Activated CD8-positive, alpha-beta memory T cell treated with anti-CD3 and anti-CD28 coated beads for 48 hours (primary cell): ENCODE measurements at places on chromosomes 3 and 15.

DNA sequence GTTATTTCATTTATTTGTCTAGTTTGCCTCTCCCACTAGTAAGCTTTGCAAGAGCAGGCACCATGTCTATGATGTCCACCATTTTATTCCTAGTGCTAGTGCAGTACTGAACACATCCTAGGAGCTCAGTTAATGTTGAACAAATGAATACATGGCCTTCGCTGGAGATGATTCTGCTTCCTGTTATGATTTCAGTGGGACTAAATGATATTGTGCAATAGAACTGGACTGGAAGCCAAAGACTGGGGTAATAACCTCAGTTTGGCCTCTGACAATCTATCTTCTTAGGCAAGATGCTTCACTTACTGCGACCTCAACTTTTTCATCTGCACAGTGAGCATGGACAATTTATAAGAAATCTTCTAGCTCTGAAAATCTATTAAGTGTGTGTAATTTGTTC lies 191.3 kb downstream of the ADAMTSL3 start:
- DNase-seq = no peak

DNA sequence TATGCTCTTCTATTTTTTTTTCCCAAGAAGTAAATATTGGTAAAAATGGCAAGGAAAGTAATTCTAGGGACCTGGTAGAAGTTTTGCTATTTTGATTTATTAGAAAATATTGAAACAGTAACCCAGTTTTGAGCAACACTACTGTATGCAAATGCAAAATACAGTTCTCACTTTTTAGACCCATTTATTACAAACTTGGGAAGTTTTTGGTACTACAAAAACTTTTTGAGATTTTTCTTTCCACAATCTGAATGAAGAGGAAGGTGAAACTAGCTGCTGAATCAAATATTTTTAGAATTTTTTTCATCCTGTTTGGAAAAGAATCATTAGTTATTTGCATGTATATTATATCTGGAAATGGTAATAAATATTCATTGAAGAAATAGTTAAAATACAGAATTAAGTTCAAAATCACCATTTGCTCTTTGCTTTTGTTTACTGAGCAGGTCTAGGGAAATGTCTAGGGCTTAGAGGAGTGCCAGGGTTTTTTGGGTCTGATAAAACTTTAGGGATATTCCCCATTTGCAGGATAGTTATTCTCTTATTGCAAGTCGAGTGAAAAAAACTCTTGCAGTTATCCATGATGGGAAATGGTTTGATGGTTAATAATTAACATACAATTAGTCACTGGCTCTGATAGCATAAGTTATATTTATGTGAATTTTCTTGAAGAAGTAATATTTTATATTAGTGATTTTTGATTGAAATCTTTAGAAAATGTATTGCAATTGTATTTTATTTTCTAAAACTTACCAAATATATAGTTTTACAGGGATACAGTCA lies 47.0 kb downstream of the TCF12 start:
- no peak for DNase-seq

DNA sequence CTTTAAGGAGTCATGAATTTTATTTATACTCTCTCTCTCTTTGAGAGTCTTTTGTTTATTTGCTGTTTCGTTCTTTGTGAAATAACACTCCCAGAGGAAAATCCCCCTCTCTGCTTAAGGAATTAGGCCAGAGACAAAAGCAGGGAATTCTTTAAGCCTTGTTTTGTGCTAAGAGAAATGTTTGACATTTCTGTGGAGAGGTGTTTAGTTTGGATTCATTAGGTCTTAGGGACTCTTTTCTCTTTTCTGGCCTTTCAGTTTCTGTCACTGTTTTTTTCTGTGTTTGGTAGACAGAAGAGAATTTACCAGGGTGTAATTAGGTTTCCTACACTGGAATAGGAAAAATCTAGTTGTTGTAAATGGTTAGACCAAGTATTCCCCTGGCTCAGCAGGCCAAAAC lies 241.8 kb upstream of the NR2F2 start:
- no peak for DNase-seq

- DNase-seq = no peak
These were observed 24.1 kb downstream of the CCDC54 start for GRCh38 chr3:107401301-107401700.

DNA sequence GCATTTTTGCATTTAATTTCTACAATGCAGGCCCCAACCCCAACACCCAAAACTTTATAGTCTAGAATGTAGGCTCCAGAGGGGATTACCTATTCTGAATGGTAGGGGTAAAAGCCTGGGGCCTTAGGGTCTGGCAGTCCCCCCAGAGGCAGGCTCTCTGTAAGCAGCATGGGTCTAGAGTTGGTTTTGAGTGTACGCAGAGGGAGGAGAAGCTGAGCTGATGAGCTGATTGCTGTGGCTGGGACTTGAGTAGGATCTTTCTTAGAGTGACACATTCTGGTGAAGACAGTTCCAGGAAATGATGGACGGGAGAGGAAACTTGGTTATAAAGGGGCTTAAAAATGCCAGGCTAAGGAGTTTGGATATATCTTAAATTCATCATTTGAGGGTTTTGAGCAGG lies 2.1 kb downstream of the LPP start:
- DNase-seq = no peak

DNA sequence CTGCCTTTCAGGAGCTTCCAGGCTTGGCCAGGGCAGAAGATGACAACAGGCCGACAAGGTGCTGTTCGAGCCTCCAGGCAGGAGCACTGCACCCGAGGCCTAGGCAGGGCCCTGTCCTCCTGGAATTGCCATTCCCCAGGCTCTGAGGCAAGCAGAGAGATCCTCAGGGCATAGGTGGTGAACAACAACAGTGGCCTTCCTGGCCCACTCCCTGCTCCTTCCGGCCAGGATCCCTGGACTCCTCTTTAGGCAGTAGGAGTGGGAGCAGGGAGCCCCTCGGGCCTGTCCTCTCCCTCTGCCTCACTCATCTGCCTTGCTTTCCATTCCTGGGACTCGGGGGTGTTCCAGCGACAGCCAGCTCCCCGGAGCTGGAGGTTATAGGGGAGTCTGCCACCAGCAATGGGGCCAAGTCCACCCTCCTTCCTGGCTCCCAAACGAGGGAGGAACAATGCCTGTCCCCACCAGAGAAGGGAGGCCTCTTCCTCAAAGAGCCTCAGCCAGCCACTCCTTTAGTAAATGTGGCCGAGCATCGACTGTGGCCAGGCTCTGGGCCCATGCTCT lies 135.0 kb downstream of the NUP210 start:
- no peak for DNase-seq

- DNase-seq = no peak
These were observed 891.9 kb downstream of the PLOD2 start for GRCh38 chr3:145269106-145269505.

DNA sequence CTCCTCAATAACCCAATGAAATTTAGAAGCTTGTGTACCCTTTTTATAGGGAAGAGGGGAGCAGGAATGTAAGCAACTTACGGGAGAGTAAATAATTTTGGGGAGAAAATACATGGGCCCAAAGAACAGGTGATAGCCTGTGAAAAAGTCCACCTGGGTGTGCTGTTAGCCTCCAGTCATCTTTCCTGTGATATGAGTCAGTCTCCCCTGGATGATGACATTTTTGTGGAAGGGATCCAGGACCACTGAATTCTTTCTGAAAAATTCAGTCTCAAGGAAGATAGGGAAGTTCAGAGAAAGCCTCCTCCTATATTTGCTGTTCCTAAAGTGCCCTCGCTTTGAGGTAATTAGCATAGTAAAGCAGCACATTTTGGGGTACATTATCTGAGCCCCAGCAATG lies 149.8 kb downstream of the SQOR start:
- no peak for DNase-seq

GRCh38 chr3:65953881-65954733 lies 84.6 kb downstream of the MAGI1 start:
- DNase-seq = no peak

- DNase-seq = no peak
These were observed 13.8 kb downstream of the XIRP1 start for GRCh38 chr3:39178553-39178952.

DNA sequence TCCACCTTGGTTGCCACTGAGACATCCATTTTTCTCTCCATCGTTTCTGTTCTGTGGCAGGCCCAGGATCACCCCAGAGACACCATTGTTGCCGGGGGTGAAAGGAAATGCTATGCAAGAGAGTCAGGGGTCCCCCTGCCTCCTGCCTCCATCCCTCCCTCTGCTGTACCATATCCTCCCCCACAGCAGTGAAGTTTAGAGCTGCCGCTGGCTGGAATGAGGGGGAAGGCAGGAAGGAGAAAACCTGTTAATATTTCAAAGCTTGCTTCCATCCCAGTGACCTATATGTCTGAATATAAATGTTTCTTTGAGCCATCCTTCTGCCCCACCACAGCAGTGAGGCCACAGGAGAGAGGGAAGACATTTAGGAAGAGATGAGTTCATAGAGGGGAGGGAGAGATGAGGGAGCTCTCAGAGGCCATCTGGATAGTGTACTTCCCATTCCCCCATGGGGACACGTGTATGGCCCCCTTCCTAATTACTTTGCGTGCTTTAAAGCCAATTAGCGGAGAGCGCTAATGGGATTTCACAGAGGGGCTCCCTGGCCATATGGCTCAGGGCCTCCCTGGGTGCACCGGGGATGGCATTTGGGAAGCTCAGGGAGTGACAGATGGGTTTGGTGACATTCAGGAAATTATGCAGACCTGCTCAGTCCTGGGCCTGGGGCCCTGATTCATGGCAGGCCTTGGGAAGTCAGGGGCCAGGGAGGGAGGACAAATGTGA lies 40.4 kb upstream of the CHRNB4 start:
- DNase-seq = no peak

DNA sequence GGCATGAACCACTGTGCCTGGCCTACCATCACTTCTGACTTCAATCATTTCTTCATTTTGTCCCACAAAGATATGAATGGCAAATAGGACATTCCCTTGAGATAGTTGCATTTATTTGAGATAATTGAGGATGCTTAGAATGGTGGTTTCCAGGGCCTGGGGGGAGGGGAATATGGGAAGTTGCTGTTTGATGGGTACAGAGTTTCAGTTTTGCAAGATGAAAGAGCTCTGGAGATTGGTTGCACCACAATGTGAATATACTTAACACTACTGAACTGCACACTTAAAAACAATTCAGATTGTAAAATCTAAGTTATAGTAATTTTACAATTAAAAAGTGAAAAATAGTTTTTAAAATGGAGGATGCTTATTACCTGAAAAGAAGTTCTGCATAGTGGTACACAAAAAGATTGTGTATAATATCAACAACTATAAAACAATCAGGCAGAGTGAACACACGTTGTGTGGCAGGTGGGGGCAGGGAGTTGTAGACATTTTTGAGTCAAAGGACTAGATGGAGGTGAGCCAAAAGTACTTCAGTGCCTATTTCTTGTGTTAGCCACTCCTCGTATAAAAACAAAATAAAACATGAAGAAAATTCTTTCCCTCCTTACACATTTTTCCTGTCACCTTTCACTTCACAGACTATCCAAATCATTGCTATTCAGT lies 18.5 kb upstream of the RIOX2 start:
- DNase-seq = no peak

DNA sequence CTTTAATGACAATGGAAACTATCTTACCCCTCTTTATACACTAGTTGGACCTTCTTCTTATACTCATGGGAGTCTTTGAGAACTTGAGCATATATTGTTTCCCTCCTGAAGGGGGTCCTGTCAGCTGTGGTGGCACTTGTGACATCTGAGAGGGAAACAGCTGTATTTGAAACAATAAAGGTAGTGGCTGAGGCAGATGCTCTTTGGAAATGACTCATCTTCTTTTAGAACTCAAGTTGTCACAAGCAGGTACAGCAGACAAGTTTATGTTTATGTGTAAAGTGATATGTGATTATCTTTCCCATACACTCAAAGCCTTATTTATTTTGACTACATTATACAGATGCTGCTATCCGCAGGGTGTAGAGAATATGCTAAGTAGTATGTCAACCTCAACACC lies 220.0 kb upstream of the GRM7 start:
- no peak for DNase-seq

DNA sequence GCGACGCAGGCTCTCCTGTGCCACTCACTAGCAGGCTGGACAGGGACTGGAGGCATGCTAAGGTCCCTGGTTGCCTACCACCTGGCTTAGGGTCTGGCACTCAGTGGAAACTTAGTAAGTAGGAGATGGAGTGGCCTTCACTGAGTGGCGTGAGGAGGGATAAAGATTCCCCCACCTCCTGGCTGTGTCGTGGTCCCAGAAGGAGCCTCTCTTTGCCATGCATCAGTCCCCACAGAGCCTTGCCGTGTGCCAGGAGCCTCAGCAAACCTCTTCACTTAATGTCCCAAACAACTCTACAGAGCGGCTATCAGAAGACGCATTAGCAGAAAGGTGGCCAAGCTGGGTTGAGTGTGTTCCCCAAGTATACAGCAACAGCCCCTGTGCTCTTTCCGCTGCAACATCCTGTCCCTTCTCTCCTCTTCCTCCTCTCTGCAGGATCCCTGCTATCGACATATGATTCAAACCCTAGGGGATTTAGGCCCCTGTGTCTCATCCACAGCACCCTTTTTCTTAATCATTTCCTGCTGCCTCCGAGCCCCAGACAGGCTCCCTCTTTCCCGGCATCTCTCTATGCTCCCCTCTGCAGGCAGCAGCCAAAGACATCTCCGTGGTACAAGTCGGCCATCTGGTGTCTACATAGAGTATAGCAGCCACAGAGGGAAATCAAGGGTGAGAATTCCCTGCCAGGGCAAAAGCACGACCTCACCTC lies 66.7 kb downstream of the SLC6A1 start:
- no peak for DNase-seq

DNA sequence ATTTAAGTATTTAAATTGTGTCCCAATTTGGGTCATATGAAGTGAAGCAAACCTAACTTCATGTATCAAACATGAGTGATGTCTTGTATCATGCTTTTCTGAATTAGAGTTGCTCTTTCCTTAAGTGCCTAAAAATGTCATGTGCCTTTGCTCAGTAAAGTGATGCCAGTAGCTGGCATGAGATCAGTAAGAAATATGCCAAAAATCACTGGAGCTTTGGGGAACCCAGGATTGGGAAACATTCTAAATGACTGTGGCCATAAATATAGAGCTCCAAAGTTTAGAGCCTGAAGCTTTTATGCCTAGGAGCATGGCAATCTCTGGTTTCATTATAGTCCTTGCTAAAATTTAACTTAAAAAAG lies 33.8 kb downstream of the RBMS3 start:
- DNase-seq = no peak

DNA sequence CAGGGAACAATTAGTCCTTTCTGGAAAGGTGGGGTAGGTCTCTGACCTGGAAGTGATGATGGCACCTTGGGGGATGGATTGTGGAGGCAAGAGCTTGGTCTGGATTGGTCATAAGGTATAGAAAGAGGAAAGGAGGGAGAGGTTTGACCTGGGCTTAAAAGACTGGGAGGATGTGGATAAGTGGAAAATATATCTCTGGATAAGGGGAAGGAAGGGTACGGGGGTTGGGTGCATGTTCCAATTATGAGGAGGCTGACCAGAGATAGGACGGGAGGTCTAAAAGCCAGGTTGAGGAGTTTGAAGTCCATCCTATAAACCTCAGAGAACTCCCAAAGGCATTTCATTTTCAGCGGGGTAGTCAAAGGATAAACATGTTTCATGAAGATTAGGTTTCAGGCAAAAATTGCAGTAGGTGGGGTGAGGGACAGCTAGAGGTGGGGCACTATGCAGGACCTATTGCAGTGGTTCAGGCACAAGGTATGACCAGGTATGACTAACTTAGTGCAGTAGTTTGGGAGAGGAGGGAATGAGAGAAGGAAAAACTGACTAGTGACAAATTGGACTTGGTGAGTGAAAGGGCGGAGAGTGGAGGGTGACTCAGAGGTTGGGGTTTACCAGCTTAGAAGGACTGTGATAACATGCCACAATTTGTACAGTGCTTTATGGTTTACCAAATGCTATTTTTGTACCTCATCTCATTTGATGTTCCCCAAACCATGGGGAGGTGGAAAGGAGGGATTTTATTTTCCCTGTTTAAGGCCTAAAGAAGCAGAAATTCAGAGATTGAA lies 10.7 kb downstream of the PDE8A start:
- DNase-seq = no peak

- no peak for DNase-seq
These were observed 157.7 kb downstream of the RBMS3 start for GRCh38 chr3:29438580-29438979.
